ENCODE measurements at places on chromosomes 3 and 15.

GRCh38 chr3:45760878-45761711, 35.2 kb downstream of the SLC6A20 start:
- peak; percentile 62 for DNase-seq

GRCh38 chr3:67788396-67788795, 134.0 kb upstream of the SUCLG2 start:
- no peak for DNase-seq

DNA sequence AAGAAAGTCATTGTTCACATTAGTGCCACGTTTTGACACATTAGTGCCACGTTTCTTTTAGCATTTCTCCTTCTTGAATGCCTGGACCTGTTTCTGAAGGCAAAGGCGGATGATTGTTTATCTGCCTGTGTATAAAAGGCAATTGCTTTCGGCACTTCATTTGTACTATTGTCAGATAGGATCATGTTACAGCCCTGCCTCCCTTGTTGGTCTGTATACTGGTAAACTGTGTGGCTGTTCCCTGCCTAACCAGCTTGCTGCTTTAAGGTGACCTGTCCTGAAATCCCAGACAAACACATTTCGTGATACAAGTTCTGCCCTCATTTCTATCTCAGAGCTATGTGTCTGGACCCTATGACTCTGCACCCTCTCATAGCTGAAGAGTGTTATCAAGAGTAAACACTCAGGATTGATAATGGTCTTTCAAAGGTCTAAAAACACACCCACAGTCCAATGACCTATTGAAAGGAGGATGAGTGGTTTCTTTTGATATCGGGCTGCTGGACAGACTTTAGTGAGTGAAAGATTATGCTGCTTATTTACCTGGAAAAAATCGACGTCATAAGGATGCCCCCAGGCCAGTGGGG, 276.3 kb upstream of the MCTP2 start:
- DNase-seq = no peak

GRCh38 chr15:29822684-29823459, 604 bp upstream of the TJP1 start:
- peak; percentile 14 for DNase-seq

- no peak for DNase-seq
Measured at GRCh38 chr3:12287727-12288181, 1.1 kb upstream of the PPARG start.

DNA sequence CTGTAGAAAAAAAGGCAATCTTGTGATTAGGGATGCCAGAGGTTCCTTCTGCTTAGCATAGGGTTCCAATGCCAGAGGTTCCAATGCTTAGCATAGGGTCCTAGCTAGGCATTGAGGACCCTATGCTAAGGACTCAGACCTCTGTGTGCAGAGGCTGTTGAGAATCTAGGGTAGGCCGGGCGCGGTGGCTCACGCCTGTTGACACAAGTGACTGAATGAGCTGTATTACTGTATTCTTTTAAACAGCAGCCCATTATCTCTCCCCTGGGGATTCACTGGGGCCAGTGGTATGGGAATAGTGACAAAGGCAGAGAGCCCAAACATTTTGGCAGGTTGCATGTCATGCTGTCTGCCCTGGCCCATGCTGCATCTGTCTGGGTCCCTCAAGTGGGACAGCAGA, 16.2 kb downstream of the PAK6 start:
- DNase-seq = no peak

GRCh38 chr15:95556866-95557225, 773.7 kb upstream of the NR2F2 start:
- peak; percentile 10 for DNase-seq

GRCh38 chr3:53044371-53044710, 1.5 kb downstream of the SFMBT1 start:
- no peak for DNase-seq

GRCh38 chr3:135100366-135100765, 305.3 kb downstream of the EPHB1 start:
- DNase-seq = no peak

DNA sequence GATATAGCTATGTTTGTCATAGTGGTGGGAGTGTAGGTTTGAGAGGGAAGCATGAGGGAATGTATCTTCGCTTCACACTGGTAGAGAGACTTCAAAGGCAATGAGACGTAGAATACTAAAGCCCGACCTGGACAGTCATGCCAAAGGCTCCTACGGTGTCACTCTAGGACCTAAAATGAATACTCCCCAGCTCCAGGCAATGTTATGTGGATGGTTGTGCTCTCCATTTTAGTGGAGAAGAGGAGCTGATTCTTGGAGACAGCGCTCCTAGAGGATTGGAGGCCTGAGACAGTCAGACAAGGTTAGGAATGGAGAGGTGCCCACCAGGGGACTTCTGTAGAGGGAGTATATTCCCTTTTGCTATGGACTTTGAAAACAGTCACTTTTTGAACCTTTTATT, 260.1 kb downstream of the MEX3B start:
- no peak for DNase-seq

- no peak for DNase-seq
Measured at GRCh38 chr3:183577346-183577745, 21.8 kb upstream of the KLHL6 start.

DNA sequence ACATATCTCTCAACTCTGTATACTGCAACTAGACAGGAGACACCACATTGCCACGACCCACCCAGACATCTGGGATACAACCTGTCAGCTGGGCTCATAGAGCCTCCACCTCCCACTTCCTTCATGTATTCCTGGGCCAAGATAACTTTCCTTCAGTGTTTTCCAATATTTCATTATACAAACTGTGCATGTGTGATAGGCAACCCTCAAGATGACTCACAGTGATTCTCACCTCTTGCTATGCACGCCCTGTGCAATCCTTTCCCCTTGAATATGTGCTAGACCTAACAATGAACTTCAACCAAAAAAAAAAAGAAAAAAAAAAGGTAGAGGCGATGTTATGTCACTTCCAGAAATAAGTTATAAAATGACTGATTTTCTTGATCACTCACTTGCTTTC, 138.0 kb upstream of the ALCAM start:
- DNase-seq = no peak

DNA sequence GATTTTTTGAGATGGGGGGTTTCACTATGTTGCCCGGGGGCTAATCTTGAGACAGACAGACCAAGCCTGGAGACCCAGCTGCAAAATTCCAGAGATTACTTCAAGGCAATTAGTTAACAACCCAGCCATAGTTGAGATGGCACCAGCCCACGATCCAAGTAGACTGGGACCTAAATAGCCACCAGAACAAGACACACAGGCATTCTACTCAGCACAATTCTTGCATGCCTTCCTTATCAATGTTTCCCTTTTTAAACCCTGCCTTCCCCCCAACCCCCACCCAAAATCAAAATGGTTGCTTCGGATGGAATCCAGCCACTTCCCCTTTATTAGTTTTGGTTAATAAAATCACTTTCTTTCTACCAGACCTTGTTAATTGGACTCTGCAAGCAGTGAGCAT, 28.6 kb downstream of the FAM240A start:
- DNase-seq = no peak

DNA sequence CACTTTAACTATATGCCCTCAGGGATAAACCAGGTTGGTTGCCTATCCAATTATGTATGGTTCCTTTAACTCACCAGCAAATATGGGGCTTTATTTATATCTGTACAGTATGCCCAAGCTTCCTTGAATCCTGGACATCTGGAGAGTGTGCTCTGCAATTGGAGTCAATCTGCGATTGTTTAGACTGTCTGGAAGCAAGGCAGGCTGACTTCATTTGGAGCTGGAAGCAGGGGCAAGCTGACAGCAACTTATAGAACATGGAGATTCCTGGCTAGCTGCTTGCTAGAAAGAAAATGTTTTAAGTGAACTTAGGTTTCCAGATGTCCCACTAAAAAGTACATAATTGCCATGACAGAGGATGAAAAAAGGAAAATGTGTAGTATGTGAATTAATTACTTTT, 63.7 kb upstream of the TPRG1 start:
- DNase-seq = no peak

DNA sequence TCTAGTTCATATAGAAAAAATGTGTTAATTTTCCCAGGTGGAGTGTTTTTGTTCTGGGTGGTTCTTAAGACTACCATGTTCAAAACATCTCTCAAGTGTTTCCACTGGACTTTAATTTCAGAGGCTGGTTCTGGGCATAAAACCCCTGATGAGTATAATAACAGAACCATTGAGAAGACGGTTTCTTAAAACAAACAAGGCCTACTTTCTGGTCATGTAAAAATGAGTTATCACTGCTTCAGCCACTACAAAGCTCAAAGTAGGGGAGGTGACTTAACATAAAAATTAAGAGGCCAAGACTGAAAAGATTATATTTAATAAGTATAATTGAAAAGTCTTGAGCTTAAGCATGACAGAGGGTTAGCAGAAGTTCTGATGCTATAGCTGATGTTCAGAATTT, 33.8 kb downstream of the RYR3 start:
- no peak for DNase-seq

DNA sequence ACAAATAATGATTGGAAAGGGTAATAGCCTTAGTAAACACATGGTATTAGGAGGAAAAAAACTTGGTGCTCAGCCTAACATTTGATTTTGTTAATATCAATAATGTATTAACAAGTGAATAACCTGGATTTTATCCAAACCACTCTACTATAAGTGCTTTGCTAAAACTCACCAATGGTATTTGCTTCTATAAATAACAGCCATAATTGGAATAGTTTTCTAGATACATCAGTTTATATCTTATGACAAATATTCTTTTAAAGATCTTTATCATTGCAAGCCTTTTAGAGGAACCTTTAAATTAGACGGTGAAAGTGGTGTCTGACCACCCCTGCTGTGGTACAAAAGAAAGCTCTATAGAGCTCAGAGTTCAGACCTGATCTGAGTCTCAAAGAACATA, 123.9 kb downstream of the SHOX2 start:
- no peak for DNase-seq

- no peak for DNase-seq
Measured at GRCh38 chr15:55764398-55764797, 21.4 kb upstream of the PRTG start.

GRCh38 chr3:12464181-12464580, 20.1 kb upstream of the TSEN2 start:
- no peak for DNase-seq

DNA sequence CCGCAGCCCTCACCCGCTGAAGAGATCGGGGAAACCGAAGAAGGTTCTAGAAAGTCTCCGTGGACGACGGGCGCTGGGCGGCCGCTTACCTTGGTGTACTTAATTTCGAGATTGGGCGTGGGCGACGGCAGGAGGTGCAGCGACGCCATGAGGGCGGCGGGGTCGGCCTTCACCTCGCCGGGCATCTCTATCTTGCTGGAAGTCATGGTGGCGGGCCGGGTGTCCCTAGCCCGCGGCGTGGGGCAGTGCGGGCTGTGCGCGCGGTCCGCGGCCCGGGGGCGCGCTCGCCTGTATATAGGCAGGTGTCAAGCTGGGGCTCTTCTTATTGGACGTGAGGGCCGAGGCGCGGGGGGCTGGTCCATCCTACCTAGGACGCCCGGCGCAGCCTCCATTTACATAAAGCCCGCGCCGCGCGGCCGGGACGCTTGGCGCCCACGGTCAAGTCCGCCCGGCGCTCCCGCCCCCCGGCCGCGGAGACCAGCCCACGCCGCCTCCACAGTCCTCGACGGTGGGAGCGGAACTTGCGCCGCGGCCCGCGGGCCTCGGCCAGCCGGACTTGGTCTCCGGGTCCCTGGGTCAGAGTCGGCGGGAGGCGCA, at the start of gene ALDH1A2:
Gene ALDH1A2 (minus strand): TSS at position 267 of the 597 bp plus-strand sequence. CDS start 61 bp downstream, at position 206.
- DNase-seq = no peak

- no peak for DNase-seq
Measured at GRCh38 chr15:87732976-87733375, 523.6 kb downstream of the NTRK3 start.

DNA sequence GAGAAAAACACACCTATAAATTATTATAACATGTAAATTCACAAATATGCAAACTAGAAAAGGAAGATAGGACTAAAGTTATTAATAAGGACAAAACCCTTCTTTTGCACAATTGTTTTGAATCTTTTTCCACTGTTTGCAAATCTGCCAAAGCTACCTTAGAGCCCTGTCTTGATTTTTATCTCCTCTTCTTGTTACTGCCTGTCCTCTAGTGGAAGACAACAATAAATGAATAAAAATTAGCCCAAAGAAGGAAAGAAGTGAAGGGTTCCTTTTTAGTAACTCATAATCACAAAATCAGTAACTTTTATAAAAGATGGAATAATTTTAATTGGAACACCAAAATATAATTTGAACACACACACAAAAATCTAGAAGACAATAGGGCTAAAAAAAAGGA, 2.7 kb downstream of the CD200R1 start:
- no peak for DNase-seq

DNA sequence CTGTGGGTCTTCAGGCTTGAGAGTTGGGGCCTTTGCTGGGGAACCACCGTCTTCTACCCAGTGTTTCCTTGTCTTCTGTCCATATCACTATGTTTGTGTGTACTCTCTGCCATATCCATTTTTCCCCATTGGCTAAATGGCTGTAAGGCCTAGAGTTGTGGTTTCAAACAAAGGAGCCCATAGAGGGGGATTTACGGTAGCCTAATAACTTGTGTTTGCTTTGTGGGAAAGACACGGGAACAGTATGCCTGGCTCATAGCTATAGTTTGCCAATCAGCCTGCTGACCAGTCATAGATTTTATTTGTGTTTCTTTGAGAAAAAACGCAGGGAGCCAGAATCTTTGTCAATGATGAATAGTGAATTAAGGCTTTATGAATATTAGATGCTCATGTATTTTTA, 554.8 kb downstream of the NAALADL2 start:
- DNase-seq = no peak

- no peak for DNase-seq
Measured at GRCh38 chr3:196215493-196216020, 777 bp upstream of the SLC51A start.

DNA sequence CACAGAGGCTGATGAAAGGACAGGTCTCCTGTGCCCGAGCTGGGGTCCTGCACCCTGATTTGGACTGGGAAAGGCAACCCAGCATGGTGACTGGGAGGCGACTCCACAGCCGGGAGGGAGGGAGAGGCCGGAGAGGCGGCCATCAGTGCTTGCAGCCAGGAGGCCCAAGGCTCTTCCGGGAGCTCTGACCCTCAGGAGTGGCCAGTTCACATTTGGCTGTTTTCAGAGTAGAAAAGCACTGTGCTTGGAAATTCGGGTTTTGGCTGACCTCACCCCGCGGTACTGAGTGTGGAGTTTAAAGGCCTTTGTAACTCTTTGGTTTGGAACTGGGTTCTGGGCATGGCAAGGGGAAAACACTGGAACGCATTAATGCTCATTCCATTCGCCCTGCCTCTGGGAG, 31.9 kb downstream of the SMAD6 start:
- no peak for DNase-seq

- no peak for DNase-seq
Measured at GRCh38 chr15:69606144-69606543, 153.5 kb downstream of the RPLP1 start.

- peak; percentile 61 for DNase-seq
Measured at GRCh38 chr15:101445562-101446517, 43.7 kb downstream of the PCSK6 start.

- DNase-seq = no peak
Measured at GRCh38 chr15:99433757-99434450, 131.9 kb upstream of the MEF2A start.

GRCh38 chr3:59644479-59645402, 594.9 kb upstream of the CFAP20DC start:
- no peak for DNase-seq

DNA sequence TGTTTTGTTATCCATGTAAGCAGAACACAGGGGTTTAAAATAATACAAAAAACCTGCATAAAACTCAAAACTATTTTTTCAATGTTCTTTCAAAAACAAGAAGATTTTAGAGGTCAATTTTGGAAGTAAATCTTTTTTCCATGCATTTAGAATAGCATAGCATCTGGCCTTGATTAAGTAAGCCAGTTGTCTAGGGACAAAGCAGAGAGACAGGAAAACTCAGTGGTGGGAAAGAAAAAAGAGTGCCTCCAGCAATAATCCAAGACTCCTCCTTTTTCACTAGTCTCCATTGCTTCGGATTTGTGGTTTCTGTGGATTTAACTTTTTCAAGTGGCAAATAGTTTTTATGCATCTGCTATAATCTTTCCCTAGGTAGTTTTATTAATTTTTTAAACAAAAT, 88.9 kb downstream of the SUCNR1 start:
- DNase-seq = no peak

All from fibroblast of the conjunctiva (primary cell).